Esophagus mucosa (tissue), 1 donor: ENCODE measurements at places on chromosomes 3 and 15. TPM values are rescaled to one million over a fixed set of nuclear protein-coding genes. Genes with fewer than 3 reads are reported as not detected.

- no peak for ATAC-seq
Observed at GRCh38 chr3:57076422-57076951, 16.0 kb downstream of the SPATA12 start.

GRCh38 chr15:38271144-38271543 is 18.5 kb downstream of the SPRED1 start:
- no peak for ATAC-seq

ASTE1 gene
- 4.8 TPM for total RNA-seq

DNA sequence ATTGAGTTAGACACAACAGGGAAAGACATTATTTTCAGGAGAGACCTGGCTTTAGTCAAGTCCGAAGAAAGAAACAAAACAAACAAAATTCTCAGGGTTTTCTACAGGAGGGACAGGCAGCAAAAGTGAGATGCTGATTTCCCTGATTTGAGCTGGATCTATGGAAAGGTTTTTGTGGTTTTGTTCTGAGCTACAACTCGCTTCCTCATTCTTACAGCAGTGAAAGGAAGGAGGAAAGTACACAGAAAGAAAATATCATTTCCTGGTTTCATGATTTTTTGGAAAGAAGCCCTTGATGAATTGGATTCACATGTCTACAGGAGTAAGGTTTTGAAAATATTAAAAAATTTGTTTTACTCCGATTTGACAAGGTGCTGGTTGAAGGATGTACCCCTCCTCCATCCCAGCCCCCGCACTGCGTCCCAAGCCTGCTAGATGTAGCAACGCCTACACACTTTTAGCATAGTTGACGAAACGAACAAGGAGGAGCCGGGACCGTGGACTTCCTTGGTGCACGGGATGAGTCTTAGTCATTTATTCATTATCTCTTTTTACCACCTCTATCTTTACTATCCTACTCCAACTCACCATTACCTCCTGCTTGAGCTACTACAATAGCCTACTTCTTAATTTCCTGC is 10.8 kb downstream of the PRICKLE2 start:
- ATAC-seq = no peak

- peak; percentile 47 for ATAC-seq
Observed at GRCh38 chr3:27360113-27361078, 8.8 kb downstream of the NEK10 start.

NEK11 gene
- total RNA-seq = 3.4 TPM

- no peak for ATAC-seq
Observed at GRCh38 chr15:100809151-100809550, 70.5 kb upstream of the ALDH1A3 start.

LARP6 gene
- total RNA-seq = 1.4 TPM

- ATAC-seq = no peak
Observed at GRCh38 chr3:157931517-157931916, 174.7 kb downstream of the SHOX2 start.

DNA sequence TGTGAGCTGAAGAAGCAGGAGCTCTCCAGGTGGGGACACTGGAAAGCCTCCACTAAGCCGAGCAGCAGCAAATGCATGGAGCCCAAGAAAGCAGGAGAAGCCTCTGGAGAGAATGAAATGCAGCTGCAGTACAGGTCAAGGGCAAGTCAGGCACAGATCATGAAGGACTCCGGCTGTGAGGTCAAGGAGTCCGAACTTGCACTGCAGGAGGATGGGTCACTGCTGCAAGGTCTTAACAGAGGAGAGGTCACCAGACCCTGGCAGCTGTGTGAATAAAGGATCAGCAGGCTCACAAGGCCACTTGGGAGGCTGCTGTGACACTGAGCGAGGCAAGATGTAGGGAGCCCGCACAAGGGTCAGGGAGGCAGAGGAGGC is 24.7 kb upstream of the SLC41A3 start:
- no peak for ATAC-seq

OR5H15 gene
- not detected for total RNA-seq

SMAD6 gene
- 1.2 TPM for total RNA-seq

PPP1R14D gene
- not detected for total RNA-seq

DNA sequence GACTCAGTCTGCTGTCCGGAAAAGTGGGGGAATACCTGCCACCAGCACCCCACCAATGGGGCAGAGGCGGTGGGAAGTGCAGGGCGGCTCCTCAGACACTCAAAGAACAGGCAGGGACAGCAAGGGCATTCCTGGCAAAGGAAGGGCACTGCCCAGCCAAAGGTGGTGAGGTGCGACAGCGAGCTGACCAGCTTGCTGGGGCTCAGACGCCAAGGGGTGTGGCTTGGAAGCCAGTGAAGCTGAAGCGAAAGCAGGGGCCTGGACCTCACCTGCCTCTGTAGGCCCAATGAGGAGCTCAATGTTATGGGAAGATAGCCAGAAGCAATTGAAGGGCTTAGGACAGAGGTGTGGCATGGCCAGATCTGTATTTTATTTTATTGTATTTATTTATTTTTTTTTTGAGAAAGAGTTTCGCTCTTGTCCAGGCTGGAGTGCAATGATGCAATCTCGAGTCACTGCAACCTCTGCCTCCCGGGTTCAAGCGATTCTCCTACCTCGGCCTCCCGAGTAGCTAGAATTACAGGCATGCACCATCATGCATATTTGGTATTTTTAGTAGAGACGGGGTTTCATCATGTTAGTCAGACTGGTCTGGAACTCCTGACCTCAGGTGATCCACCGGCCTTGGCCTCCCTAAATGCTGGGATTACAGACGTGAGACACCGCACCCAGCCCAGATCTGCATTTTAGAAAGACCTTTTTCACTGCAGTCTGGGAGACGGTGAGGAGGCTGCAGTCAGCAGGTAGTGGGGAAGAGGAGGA is 4.4 kb upstream of the LMAN1L start:
- ATAC-seq = peak; percentile 63

THSD4 gene
- total RNA-seq = 121 TPM

- ATAC-seq = peak; percentile 24
Observed at GRCh38 chr15:79310612-79310984, 314 bp upstream of the TMED3 start.

DNA sequence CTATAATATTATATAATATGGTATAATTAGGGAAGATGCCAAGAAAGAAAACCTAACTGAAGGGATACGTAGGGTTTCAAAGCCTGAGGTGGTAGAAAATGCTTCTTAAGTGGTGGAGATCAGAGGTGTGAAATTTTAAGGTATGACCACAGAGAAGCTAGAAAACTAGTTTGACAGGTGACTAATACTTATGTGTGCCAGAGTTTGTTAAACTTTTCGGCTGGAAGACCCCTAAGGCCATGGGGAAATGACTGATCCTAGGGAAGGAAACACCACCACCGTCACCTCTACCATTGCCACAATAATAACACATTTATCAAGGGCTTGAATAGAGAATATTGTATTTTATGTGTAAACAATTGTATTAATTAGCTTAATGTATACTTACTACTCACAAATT is 261.4 kb upstream of the GBE1 start:
- ATAC-seq = no peak

DNA sequence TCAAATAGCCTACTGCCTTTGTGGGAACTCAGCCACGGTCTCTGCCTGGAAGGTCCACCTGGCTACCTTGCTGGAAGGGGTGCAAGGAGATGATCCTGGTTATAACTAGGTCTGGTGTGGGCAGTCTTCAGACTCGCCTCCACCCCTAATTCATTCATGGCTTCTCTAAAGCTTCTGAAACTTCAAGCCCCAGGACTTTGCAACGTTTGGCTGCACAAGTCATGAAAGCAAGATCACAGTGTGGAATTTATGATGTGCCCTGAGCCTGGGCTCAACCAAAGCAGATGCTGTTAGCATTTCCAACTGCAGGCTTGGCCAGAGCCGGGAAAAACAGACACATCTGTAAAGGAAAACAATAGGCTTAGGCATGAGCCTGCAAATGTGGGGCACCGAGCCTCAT is 200.4 kb upstream of the WNT5A start:
- no peak for ATAC-seq

- peak; percentile 17 for ATAC-seq
Observed at GRCh38 chr15:43880406-43881194, 53.8 kb downstream of the WDR76 start.
